ENCODE measurements at places on chromosomes 4 and X.

DNA sequence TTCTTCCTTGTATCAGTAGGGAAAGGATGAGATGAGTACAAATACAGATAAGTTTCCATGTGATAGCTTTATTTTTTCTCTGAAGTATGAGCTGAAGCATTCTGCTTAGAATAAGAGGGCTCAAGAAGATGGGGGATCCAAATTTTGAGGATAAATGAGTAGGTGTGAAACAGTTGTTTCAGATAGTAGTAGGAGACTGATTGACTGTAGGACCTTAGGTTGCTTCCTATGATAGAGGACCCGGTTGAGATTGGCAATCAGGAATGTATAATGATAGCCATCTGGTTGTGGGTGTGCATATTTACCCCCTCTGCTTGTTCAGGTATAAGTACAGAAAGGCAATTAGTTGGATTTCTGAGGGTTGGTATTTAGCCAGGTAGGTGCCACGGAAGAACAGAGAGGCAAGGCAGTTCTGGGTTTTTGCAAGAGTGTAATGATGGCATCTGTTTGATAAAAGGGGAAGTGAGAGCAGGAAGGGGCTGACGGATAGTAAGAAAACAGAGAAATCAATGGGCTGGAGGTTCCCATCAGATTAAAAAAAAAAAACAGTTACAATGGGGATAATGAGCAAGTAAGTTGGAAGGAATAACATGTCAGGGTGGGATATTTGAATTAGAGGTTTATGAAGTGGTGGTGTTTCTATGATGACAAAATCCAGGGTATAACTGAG lies 13.7 kb downstream of the OCRL start:
- no peak for DNase-seq

DNA sequence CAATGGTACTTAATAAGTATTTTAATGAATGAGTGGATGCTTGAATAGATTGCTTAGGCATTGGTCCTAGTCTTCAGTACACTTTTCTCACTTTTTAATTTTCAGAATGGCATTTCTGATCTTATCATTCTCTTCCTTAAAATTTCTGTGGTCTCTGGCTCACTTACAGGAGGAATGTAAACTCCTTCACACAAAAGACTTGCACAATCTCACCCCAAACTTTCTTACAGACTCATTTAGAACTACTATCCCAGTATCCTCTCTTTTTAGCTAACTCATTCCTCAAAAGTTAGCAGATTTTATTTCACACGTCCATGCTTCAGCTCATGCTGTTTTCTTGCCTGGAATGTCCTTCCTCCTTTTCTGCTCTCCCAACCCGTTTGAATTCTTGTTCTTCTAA lies 350.1 kb downstream of the GRXCR1 start:
- DNase-seq, result no peak

GRCh38 chrX:581720-582298 lies 48.8 kb upstream of the SHOX start:
- DNase-seq, result no peak

- DNase-seq, result no peak
These were observed 39.5 kb downstream of the NEIL3 start for GRCh38 chr4:177349191-177349590.

DNA sequence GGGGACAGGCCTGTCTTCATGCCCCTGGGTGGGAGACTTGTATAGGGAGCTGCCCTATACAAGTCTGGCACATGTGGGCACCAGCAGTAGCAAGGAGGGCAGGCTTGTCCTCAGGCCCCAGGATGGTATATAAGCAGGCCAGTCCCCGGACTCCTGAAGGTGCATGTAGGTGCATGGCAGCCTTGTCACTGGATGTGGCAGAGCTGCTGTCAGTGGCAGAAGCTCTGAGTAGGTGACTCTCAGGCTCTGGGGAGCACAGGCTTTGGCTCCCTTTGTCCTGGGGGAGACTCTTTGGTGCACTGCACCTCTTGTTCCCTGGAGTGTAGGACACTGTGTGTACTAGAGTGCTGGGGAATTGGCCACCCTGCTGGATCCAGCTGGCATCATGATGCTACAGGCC lies 376.7 kb upstream of the DIPK2B start:
- no peak for DNase-seq

DNA sequence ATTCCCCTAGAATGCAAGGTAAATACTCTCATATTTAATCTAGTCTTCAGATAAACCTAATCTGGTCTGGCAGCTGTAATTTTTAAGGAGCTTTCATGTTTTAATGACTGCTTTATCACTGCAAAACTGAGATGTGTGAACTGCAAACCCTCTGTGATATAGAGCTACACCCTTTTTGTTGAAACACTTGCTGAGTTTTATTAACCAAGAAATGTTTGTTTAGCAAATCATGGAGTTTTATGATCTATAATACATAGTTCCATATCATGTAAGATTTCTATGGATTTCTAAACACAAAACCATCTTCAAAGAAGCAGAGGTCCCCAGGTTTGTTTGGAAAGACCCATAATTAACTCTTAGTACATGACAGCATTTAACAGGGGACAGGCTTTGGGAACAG lies 126.4 kb downstream of the BTC start:
- no peak for DNase-seq

GRCh38 chr4:125097729-125098128 lies 217.0 kb upstream of the FAT4 start:
- DNase-seq, result no peak

- DNase-seq, result no peak
These were observed 7.1 kb downstream of the CCDC160 start for GRCh38 chrX:134244043-134244442.

- no peak for DNase-seq
These were observed 8.2 kb upstream of the RUFY3 start for GRCh38 chr4:70713453-70714078.

- DNase-seq, result no peak
These were observed 74.9 kb upstream of the PABPC4L start for GRCh38 chr4:134276476-134276875.

- DNase-seq, result no peak
These were observed 214.6 kb downstream of the ENOX2 start for GRCh38 chrX:130688360-130688759.

GRCh38 chr4:18234108-18234507 lies 212.6 kb upstream of the LCORL start:
- DNase-seq, result no peak

DNA sequence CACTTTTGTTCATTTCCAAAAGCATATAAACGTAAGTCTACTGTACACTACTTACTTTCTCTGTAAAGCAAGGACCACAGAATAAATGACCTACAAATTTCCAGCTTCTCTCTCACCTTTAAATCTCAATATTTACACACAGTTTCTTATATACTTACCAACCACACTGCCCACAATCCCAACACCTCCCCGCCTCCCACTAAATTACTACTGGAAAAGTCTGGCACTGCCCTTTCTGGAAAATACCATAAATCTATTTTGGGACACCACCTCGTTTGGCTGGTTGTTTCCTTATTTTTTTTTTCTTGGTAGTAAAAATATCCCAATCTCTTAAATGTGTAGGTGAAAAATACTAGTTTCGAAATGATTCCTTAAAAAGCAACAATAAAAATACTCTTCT lies 19.6 kb downstream of the FAT1 start:
- no peak for DNase-seq
